Stimulated activated CD4-positive, alpha-beta T cell treated with anti-CD3 and anti-CD28 coated beads, Interleukin-4, amount 100 ng/mL, for 48 hours (primary cell): ENCODE measurements at places on chromosomes 13 and 19.

DNA sequence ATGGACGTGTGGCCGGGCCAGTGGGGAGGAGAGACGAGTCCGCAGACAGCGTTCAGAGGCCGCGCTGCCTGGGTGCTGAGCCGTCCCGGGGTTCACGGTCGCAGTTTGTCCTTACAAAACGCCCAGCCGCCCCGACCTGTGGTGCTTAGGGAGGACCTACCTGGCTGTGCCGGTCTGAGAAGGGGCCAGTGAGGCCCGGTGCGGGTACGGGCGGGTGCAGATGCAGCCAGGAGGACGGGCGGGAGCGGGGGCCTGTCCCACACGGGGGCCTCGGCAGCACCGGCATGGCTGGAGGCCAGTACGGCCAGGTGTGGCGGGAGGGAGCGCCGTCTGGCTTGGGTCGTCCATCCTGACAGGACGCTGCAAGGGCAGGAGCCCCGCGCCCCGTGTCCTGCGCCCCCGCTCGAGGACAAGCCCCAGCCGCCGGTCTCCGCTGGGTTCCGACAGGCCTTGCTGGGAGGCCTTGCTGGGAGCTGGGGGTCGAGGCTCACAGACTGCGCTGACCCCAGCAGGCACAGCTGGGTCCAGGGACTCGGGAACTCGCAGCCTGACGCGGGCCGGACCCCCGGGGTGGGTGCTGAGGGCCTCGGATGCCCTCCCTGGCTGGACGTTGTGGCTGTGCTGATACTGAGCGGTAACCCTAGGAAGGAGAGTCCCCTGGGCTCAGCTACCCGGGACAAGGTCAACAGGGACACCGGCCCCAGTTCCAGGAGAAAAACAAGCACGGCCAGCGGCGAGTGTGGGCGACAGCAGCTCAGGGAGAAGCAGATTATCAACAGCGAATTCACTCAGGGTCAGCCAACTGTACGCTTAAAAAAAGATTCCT lies 5.3 kb upstream of the PROZ start:
- DNase-seq: no peak

- DNase-seq: no peak
These were observed 139.1 kb upstream of the SERP2 start for GRCh38 chr13:44234566-44234965.

GRCh38 chr13:100822871-100823443 lies 148.4 kb upstream of the TMTC4 start:
- DNase-seq: no peak

GRCh38 chr13:51258612-51259548 lies 36.7 kb downstream of the FAM124A start:
- DNase-seq: no peak
